ENCODE measurements at places on chromosomes 1 and 21.

DNA sequence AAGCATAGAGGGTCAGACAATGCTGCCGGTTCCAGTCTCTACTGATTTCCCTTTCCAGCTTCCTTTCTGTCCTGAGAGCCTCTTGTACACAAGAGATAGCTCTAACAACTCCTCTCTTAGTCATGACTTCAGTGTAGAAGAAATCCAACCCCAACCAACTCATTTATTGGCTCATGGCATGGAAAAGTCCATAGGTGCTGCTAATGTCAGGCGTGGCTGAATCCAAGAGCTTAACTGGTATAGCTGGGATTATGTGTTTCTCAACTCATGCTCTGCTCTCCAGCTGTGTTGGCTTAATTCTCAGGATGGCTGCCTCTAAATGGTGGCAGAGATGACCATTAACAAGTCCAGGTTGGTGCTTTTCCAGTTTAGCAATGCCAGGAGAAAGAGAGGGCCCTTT, 12.4 kb upstream of the THRAP3 start:
- DNase-seq, result no peak

- no peak for DNase-seq
These were observed 310.0 kb upstream of the SNX7 start for GRCh38 chr1:98351561-98351960.

DNA sequence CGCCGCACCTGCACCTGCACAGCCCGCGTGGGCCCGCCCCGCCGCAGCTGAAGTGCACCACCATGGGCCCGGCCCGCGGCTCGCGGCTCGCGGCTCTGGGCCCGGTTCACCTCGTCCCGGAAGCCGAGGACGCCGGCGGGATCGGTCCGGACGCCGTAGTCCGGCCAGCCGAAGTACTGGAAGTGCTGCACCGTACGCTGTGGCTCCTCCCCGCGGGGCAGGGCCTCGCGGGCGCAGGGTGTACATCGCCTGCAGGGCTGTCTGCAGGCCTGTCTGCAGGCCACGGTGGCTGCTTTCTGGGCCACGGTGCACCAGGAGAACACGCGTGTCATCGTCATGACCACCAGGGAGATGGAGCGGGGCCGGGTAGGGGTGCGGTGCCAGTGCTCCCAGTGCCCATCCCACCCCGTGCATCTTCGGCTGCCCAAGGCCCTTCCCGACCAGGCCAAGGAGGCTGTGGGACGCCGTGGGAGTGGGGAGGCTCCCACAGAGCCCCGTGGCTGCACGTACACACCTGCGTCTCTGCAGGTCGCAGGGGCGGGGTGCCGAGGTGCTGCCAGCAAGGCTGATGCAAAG, 6.7 kb downstream of the RNF223 start:
- no peak for DNase-seq

- no peak for DNase-seq
These were observed 905 bp downstream of the LIX1L start for GRCh38 chr1:145956781-145957442.

GRCh38 chr1:231729544-231729943, 103.0 kb downstream of the DISC1 start:
- no peak for DNase-seq

GRCh38 chr1:85318217-85318616, 41.8 kb upstream of the BCL10 start:
- DNase-seq, result no peak

- DNase-seq, result no peak
These were observed 73.2 kb downstream of the DISC1 start for GRCh38 chr1:231699784-231700183.

DNA sequence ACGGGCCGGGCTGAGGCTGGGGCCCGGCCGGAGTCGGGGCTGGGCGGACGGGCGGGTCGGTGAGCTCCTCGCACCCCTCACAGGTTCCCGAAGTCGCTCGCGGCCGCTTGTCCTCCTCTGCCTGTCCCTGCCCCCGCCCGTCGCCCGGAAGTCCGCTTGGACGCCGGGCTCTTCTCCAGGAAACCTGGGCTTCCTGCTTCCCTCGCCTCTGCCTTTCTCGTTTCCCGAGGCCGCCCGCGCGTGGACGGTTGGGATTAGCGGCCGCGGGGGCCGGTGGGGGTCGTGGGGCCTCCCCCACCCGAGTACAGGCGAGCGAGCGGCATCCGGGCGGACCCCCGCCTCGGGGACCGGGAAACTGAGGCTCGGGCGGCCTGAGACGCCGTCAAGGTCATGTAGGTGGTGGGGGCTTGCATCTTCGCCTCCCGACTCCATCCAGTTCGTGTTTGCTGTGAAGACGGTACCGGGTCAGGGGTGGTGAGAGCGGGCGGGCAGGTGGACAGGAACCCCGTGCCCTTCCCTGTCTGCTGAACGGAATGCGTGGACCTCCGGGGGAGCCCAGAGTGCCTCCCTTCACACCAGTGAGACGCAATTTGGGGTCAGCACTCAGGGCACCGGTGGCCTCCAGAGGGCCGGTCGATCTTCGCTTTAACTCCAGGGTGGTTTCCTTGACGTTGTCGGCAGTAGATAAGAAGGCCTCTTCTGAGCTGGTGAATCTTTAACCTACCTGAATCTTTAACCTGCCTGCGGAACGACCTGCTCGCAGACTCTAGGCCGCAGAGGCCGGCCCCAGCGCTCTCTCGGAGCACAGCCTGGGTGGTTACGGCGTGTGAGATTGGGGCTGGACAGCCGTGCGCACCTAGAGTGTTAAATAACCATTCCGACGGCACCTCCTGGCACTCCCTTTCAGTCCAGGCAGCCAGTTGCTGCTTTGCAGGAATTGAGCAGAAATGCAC, 686 bp downstream of the ARF1 start:
- DNase-seq, result no peak

DNA sequence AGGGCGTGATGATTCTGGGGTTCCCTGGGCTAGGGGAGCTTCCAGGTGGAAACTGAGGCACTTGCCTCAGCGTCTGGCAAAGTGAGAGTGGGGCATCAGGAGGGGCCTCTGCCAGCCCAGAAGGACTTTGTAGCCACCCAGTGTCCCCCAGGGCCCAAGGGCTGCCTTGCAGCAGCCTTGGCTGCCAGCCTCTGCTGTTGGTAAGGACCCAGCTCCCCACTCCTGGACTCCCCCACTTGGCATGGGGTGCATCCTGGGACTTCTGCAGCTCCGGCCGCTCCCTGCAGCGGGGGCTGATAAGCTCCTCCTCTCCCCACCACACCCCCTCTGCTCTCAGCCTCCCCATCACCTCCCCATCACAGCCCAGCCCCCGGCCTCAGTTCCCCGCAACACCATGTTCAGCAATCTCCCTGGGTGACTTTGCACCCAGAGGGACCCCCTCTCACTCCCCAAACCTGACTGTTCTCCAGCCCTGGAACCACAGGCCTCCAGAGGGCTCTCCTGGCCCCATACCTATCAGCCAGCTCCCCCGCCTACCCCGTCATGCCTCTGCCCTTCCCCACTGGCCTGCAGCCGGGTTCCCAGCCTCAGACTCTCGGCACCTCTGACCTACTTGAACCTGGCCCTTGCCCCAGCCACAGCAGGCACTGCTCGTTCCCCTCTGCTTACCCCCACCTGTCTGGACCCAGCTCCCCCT, 113.0 kb downstream of the CRYAA start:
- DNase-seq, result no peak

DNA sequence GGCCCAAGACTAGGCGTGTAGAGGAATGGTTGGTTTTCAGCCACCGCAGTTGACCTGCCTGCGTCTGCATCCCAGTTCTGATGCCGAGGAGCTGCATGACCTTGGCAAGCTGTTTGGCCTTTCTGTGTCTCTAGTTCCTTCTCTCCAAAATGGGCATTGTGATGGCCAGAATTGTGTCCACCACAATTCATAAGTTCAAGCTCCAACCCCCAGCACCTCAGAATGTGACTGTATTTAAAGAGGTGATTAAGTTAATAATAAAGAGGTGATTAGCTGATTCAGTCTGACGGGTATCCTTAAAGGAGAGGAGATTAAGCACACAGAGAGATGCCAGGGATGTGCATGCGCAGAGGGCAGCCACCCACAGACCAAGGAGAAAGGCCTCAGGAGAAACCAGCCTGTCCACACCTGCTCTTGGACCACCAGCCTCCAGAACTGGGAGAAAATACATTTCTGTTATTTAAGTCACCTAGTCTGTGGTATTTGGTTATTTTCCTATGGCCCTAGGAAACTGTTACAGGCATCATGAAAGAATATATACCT, 28.5 kb downstream of the MAB21L3 start:
- no peak for DNase-seq

DNA sequence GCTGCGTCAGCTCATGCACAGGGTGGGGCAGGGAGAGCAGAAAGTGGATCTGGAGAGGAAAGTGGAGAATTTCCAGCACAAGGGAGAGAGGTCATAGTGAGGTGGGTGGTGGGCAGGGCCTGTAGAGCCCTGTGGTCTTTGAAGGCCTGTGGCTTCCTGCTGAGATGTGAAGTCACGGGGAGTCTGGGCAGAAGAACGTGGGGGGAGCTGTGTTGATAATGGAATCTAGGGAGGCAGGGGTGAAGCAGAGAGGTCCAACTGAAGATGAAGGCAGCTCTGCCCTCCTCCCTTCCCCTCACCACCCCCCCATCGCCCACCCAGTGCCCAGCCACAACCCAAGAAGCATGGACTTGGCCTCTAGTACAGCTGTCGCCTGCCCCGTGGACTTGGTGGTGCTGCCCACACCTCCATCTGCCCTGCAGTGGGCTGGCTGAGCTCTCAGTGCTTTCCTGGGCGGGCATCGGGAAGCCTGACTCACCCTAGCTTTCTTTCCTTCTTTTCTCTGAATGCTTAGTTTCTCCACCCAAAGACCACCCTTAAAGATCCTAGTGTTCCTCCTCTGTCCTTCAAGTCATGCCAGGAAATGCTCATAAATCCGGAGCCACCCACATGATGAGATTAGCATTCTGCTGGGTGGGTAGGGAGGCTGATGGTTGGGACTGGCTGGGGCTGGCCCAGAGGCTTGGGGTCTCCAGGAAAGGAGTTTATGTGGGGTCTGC, 186.1 kb downstream of the TRABD2B start:
- no peak for DNase-seq

- no peak for DNase-seq
These were observed 342.0 kb downstream of the USP25 start for GRCh38 chr21:16071761-16072160.

DNA sequence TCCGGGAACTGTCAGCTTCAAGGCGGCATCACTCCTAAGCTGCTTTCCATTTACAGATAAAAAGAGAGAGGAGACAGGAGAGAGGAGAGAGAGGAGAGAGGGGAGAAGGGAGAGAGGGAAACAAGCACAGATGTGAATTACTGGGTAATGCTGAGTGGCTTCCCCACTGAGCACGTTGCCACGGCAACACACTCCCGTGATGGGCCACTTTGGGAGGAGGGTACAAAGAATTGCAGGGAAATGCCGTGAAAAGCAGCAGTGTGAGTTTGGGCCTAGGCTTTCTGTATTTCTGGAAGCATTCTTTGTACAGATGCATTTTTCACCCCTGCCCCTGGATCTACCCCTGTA, 128.0 kb upstream of the IRF2BP2 start:
- no peak for DNase-seq

GRCh38 chr21:28822486-28823335, 170.0 kb downstream of the LTN1 start:
- no peak for DNase-seq

GRCh38 chr1:211589782-211590721, 11.1 kb upstream of the SLC30A1 start:
- no peak for DNase-seq

- no peak for DNase-seq
These were observed 70.6 kb upstream of the GJB5 start for GRCh38 chr1:34684266-34684665.

GRCh38 chr21:33300701-33301631, 23.8 kb upstream of the IFNAR1 start:
- no peak for DNase-seq

DNA sequence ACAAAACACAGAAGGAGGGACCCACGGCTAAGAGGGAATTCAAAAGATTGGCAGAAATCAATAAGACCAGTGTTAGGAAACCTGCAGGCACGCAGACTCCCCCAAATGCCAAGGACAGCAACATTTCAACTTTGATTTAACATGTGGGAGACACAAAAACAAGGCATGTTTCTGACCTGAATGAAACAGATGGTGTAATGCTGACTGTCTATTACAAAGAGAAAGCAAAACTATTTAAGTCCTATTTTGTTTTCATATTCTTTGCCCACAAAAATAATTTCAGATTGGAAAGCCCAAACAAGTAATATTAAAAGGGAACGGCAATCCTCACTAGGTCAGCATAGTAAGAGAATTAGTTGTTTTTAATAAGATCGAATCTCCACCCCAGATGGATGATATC, 107.9 kb downstream of the S1PR1 start:
- no peak for DNase-seq

GRCh38 chr1:189970331-189971230, 507.1 kb downstream of the BRINP3 start:
- no peak for DNase-seq

DNA sequence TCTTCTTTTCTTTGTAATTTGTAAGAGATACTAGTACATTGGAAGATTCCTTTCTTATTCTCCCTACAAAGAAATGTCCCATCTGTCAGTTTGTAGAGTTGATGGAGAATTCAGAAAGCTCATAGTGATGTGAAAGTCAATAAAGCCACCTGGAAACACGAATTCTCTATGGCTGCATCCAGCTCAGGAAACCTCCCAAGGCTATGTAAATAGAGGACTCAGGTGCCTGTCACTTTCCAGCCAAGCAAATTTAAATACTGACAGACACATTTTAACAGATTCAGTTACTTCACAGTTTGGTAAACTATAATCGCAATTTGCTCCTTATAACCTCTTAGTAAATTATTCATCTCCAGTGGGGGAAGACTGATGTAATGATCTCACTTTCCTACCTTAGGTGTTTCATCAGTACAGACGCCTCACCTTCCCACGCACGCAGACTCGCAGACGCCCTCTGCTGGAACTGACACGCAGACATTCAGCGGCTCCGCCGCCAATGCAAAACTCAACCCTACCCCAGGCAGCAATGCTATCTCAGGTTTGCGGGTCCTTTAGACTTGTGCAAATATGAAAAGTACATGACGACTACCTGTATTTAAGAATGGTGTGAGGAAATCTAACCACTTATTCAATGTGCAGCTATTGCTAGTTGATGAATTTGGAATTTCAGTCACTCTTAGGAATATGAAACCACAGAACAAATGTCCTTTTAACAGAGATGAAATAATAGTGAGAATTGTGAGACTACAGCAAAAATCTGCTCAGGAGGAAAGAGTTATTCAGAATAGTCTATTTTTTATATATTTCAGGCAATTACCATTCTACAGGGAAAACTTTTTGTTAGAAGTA, 60.6 kb downstream of the PTPRC start:
- peak; percentile 21 for DNase-seq

DNA sequence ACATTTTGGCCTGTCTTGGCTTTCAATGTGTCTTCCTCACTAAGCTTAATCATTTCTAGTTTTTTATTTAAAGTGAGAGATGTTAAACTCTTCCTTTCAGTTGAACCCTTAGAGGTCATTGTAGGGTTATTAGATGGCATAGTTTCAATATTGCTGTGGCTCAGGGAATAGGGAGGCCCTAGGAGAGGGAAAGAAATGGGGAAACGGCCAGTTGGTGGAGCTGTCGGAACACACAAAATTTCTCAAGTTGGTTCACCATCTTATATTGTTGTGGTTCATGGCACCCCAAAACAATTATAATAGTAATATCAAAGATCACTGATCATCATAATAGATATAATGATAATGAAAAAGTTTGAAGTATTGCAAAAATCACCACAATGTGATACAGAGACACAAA, 31.4 kb upstream of the KAZN start:
- DNase-seq, result no peak
